IMR-90 (cell line): ENCODE measurements at places on chromosomes 6 and 20.

DNA sequence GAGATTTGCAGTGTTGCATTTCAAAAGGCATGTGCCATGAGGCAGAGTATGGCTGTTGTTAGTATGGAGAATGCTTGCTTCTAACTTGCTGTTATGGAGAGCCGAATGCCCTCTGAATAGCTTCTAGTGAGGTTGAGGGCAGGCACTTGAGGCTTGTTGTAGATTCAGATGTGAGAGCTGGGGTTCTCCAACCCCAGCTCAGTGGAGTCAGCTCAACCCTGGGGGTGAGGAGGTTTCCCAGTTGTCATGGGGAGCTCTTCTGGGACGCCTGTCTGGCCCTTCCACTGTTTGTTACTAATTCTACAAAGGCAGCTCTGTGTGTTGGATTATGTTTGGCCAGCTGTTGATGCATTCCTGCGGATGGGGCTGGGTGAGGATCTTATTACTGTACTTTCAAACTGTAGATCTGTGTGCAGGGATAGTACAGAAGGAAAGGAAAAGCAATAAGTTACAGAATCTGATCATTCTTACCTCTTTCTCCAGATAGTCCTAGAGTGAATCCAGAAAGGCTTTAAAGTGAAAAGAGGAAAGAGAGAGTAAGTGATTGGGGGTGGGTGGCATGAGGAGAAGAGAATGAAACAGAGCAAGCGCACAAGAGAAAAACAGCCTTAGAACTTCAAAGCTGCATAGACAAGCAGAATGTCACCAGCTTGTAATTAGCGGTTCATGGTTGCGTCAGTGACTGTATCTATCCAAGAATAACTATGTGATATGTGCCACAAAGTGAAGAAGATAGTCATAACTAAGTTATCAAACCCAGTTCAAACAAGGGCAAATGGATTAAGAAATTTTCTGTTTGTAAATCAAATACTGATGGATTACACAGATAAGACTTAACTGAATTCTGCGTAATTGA, 148.7 kb downstream of the PRL start:
- peak; percentile 92 for DNase-seq

GRCh38 chr6:167760979-167761793, 65.5 kb upstream of the AFDN start:
- peak; percentile 0 for DNase-seq

DNA sequence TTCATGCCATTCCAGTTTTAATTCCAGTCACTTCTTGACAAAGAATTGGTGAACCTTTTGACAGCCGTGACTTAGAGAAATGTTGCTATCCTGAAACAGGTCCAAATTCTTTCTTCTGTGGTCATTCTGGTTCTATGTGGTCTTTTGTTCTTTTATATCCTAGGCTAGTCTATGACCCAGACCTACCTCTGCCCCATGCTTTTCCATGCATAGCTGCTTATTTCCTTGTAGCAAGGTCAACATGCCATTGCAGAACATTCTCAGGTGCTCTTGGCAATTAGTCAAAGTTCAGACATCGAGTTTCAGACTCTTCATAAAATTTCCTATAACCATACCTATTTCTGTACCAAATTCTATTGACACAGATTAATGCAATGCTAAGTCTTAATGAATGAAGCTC, 202.6 kb downstream of the PLCB1 start:
- DNase-seq: no peak

- DNase-seq: no peak
Observed at GRCh38 chr6:12229332-12229731, 60.8 kb upstream of the EDN1 start.

GRCh38 chr6:52966101-52966500, 29.0 kb downstream of the GSTA4 start:
- DNase-seq: no peak

GRCh38 chr6:104940238-104940892, 16.5 kb upstream of the LIN28B start:
- no peak for DNase-seq
